GM13976 (cell line): ENCODE measurements at places on chromosomes 7 and 10.
A peak's percentile ranks its signal among the peaks of the same experiment; 100 is the strongest.

DNA sequence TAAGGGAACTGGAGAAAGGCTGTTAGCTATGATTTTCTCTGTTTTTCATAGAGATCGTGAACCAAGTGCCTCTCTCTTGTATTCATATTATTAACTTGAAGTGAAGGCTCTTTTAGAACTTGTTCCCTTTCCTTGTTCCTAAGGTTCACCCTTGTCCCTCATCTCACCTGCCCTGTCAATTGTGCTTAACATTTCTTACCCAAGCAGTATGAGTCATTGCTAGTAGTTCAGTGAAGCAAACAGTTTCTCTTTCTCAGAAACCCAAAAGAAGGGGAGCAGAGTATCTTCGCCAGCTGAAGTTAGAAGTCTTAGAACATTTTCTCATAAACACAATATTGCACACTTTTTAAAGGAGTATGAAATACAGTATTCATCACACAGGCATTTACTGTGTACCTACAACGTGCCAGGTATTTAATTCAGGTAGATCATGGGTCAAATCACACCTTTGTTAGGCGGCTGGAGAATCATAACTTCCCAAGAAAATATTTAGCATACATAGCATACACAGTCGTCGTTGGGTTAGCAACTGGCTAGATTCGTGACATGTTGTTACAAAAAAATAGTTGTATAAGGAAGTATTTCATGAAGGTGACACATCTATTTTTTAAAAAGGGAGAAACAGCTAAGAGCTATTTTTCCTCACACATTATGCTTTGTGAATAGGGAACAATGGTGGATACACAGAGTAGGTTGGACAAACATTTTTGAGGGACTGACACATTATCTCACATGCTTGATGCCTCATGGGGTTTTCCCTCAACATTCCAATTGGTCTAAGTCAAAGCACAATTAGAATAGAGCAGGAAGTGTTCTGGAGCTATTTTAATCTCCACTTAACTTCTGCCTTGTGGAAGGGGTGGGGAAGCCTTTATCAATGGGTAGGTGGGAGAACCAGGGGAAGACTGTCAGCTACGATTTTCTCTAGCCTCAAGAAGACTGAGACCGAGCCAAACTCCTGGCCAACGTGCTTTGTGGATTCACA lies 13.2 kb downstream of the HDAC9 start:
- DNase-seq: peak; percentile 34

- DNase-seq: no peak
These were observed 22.8 kb downstream of the FAM107B start for GRCh38 chr10:14751921-14752320.

DNA sequence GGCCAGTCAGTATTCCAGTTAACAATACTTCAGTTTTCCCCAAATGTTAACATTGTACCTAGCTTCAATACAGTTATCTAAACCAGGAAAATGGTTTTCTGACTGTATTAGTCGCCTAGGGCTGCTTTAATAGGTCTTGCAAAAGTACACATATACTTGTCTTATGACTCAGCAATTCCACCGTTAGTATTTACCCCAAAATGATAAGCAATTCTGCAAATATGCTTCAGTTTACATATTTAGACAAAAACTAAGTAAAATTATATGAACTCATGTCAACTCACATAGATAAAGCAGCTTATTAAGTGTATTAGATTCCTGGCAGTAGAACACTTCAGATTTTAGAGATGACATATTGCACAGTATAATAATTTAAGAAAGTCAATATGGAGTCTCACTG lies 363.3 kb downstream of the ARL4A start:
- no peak for DNase-seq

DNA sequence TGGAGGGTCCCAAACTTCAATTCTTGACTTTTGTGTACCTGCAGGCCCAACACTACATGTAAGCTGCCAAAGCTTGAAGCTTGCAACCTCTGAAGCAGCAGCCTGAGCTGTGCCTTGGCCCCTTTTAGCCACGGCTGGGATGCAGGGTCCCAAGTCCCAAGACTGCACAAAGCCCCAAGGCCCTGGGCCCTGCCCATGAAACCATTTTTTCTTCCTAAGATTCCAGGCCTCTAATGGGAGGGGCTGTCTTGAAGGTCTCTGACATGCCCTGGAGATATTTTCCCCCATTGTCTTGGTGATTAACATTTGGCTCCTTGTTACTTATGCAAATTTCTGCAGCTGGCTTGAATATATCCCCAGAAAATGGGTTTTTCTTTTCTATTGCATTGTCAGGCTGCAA lies 52.7 kb downstream of the MTURN start:
- DNase-seq: no peak

DNA sequence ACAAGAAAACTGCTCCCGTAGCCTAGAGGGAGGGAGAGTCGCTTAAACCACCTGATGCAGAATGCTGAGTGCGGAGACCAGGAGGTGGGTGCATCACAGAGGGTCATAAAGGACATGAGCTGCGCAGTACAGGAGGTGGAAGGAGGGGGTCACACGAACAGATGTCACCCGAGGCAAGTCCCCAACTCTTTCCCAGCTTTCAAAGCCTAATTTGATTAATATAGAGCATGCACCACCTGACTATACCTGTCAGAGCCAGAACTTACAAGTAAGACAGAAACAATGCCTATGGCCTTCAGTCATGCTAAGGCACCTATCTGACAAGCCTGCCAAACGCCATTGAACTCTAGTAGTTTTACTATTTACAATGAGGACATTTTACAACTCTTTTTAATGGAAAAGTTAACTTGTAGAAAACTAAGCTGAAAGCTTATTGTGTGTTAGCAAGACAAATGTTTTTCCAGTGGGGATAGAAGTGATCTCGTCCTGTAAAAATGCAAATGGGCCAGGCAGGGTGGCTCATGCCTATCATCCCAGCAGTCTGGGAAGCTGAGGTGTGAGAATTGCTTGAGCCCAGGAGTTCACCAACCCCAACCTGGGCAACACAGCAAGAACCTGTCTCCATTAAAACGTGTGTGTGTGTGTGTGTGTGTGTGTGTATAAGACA lies 1.1 kb upstream of the VOPP1 start:
- DNase-seq: no peak

DNA sequence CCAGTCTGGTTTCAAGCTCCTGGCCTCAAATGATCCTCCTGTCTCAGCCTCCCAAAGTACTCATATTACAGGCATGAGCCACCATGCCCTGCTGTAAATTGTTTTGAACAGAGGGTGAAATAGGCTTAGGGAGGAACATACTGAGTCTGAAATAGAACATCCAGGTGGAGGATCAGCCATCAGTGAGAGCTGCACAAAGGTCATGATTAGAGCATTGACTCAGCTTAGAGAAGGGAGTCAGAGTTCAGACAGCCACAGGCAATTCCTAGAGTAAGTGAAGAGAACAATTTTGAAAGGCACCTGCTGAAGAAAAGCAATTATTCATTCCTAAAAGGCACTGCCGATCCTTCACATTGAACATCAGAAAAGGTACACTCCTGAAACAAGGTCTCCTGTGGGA lies 15.9 kb upstream of the NEBL start:
- DNase-seq: no peak

- no peak for DNase-seq
These were observed 92.4 kb upstream of the JCAD start for GRCh38 chr10:30151581-30152389.

GRCh38 chr10:105195831-105196230 lies 554.7 kb downstream of the SORCS3 start:
- no peak for DNase-seq

- no peak for DNase-seq
These were observed 194.3 kb upstream of the PRKCQ start for GRCh38 chr10:6774406-6774805.

GRCh38 chr7:15236952-15237351 lies 324.9 kb downstream of the AGMO start:
- no peak for DNase-seq

GRCh38 chr7:107149863-107150262 lies 18.9 kb upstream of the HBP1 start:
- no peak for DNase-seq

GRCh38 chr10:104300736-104301292 lies 31.8 kb downstream of the GSTO2 start:
- no peak for DNase-seq

- DNase-seq: peak; percentile 43
These were observed 20.5 kb upstream of the CFAP70 start for GRCh38 chr10:73379064-73379748.

DNA sequence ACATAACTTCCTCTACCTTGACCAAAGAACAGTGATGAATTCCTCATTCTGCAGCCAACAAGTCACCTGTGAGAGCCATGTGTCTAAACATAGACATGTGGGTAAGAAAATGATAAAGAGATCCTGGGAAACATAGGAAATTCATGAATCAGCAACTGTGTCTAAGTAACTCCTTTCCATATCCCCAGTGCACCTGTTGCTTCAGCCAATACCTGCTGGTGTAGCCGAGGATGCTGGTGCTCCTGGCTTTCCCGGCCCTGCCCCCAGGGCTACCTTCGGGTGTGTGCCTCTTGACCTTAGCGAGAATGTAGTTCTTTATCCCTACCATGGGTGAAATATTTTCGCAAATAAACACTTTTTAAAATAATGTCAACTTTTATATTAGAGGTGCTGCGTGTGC lies 114.1 kb downstream of the OR13A1 start:
- no peak for DNase-seq

GRCh38 chr7:98868450-98868849 lies 1.4 kb downstream of the TMEM130 start:
- DNase-seq: no peak

DNA sequence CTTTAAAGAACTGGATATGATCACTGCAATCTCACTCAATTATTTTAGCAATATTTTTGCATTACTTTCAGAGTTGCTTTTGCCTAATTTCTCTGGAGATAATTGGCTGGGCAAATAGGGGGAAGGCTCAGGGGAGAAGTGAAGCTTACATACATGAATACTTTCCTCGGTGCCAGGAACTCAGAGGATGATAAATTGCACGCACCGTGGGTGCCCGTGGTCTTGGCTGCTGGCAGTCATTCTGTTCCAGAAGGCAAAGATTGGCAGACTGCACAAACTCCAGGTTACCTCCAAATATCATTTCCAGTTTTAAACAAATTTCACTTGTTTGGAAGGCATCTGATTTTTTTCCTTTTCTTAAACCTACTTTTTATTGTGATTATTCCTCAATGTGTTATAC lies 197.8 kb upstream of the TMEM72 start:
- DNase-seq: no peak

DNA sequence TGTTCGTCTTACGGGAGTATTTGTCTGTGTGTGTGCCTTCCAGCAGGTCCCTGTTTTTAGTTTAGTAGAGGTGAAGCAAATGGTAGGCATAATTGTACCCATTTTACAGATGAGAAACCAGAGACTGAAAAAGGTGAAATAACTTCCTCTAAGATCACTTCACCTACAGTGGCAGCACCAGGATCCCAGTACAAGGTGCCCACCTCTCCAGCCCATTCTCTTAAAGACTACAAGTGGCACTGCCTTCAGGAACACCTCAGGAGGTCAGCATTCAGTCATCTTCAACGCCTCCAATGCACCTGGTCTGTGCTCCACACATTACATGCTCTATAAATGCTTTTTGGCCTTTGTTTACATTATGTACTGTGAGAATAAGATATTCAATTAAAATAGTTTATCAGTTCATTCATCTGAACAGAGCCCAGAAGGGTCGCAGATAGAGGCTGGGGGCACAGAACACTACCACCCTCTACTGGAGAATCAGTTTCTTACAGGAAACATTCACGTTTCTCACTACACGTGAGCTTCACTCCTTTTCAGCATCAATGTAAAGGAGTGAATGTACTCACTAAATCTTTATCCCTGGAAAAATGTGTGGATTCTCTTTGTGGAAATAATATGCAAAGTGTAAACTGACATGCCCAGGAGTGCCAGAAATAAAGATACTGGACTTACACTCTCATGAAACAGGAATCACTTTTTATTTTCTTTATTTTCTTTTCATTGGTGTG lies 45.5 kb upstream of the ABLIM1 start:
- DNase-seq: peak; percentile 30

GRCh38 chr10:102527546-102527945 lies 23.8 kb downstream of the SUFU start:
- DNase-seq: no peak

DNA sequence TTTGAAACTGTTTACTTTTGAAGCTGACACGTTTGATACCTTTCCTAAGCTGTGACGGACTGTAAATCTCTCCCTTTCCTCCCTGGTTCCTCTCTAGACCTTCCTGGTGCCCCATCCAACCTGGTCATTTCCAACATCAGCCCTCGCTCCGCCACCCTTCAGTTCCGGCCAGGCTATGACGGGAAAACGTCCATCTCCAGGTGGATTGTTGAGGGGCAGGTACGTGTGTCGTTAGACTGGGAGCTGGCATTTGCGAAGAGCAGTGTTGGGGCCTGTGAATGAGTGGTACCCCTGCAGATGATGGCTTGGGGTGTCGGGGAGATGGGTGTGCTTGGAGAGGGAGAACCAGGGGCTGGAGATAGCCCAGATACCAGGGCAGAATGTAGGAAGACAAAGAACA lies 602.7 kb upstream of the FOXK1 start:
- DNase-seq: no peak
